CD4-positive, alpha-beta memory T cell (primary cell): ENCODE measurements at places on chromosomes 11 and 22.

DNA sequence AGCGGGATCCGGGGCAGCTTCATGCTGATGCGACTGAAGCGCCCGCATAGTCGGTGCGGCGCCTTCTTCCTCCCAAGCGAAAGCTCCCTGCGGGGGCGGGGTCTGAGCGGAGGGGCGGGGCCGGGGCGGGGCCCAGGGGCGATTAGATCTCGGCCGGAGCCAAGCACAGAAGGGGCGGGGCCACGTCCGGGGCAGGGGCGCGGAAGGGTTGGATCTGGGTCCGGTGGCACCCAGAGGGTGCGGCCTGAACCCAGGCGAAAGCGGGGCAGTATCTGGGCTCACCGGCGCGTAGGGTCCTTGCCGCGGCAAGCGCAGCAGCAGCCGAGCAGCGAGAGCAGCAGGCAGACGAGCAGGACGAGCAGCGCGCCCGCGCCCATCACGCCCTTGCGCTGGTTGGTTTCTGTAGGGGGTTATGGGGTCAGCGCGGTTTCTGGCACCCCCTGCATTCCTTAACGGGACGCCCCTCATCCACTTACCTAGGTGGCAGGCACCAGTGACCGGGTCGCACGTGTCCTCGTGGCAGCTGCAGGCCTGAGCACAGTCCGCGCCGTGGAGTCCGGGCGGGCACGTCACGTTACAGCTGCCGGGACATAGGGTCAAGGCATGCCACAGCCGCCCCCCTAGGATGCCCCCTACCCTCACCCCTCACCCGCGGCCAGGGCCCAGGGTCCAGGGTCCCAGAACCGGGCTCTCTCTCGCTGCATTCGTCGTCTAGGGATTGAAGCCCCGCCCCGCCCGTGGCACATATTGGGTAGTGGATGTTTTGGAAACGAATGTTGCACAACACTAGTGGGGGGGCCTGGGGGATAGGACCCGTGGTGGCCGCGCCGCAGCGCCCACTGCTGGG lies 8.1 kb downstream of the SCARF2 start:
- DNase-seq: peak; percentile 81

DNA sequence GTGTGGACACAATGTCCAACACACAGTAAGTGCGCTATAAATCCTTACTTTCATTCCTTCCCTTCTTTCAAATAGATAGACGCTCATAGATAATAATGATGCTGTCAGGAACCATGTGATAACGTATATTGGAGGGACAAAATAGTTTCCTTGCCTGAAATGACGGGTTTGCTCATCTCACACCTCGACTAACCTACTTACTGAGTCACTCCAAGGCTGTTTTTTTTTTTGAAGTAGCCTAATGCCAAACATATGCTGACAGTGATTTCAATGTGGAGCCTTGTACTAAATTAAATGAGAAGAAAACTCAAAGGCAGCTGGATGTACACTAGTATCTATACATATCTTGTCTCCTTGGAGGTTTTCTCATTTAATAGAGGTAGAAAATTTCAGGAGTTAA lies 400.5 kb downstream of the NELL1 start:
- no peak for DNase-seq

DNA sequence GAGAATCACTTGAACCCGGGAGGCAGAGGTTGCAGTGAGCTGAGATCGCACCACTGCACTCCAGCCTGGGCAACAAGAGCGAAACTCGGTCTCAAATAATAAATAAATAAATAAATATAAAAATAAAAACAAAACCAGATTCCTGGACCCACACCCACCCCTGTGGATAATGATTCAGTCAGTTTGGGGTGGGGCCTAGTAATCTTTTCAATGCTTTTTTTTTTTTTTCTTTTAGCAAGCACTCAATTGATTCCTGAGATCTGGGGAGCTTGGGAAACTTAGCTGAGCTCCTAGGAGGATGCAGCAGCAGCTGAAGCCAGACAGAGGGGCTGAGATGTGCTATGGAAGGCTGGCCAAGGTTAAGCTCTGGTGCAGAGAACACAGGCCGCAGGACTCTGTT lies 4.6 kb upstream of the PC start:
- no peak for DNase-seq

GRCh38 chr11:80635178-80635577 lies 1194.3 kb upstream of the TENM4 start:
- DNase-seq: no peak
